ENCODE measurements at places on chromosomes 7 and 10.

GRCh38 chr10:122911889-122912484, 1.6 kb downstream of the FAM24A start:
- DNase-seq, result no peak

DNA sequence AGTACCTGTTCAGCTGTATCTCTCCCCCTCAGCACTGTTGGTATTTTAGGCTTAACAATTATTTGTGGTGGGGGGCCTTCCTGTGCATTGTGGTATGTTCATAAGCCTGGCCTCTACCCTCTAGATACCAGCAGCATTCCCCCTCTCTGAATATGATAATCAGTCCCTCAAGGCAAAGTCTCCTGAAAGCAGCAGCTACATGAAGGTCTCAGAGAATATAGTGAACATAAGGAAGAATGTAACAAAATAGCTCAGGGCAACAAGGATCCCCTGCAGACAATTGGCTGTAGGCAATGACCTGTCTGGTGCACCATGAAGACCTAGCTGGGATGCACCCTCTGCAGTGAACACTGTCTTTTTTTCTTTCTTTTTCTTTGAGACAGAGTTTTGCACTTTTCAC, 86.4 kb downstream of the CTBP2 start:
- no peak for DNase-seq

- no peak for DNase-seq
These were observed 159.3 kb upstream of the TMEM196 start for GRCh38 chr7:19932549-19933249.

- DNase-seq, result no peak
These were observed 21.6 kb downstream of the JCAD start for GRCh38 chr10:30037620-30038336.

DNA sequence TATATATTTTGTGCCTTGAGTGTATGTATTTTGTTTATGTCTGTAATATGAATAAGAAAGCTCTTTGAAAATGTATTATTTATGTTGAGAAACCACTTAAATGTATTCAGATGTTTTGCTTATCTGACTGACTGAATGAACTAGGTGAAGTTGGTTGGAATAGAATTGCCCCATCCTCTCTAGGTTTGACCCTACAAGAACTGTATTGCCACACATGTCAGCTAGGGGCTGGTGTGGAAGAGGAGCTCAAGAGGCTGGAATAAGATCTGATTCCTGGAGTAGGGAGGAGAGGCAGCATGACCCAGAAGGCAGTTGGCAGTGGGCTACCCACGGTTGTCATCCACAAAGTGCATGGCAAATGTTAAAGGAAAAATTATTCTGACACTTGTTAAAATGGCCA, 9.1 kb downstream of the SSMEM1 start:
- no peak for DNase-seq

DNA sequence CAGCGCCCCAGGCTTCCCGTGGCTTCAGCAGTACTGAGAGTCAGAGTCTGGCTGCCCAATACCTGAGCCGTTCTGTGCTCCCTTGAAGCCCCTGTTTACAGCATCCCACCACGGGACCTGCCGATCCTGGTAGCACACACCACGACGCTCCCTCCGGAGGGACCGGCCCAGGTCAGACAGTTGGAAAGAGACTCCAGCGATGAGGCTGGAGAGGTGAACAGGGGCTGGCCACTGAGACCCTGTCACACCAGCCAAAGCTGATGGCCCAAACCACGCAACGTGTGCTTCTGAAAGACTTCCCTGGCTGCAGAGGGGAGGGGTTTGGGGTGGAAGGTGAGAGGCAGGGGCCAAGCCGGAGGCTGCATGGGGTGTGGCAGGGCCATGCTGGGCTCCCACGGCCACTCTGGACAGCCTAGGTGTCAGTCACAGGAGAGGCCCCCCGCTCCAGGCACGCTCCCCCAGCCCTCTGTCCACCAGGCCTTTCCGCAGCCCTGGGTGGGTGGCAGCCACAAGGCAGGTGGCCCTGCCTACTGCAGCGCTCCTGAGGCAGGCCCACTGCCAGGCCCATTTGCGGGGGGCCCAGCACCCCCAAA, 140.2 kb upstream of the CHST15 start:
- DNase-seq, result no peak

GRCh38 chr10:9766762-9767161, 1250.9 kb upstream of the CELF2 start:
- DNase-seq, result no peak

GRCh38 chr10:123429706-123430221, 236.4 kb upstream of the GPR26 start:
- DNase-seq, result no peak

DNA sequence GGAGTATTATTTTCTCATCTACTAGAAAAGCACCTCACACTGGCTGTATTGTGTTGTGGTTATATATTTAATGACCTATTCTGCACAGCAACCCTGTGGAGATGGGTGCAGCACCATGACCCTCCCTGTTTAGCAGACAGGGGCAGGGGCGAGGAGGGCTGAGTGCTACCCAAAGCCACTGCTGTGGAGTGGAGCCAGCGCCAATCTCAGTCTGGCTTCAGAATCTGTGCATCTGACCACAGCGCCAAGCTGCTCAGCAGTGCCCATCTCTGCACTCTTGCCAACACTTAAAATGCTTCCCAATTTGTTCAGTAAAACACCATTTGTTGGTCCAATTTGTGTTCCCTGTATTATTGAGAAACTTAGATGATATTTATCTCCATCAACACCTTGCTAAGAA, 239.1 kb downstream of the ZMYND11 start:
- DNase-seq, result no peak

GRCh38 chr10:101867931-101868330, 24.3 kb upstream of the KCNIP2 start:
- no peak for DNase-seq

GRCh38 chr10:24360282-24361127, 151.6 kb downstream of the KIAA1217 start:
- peak; percentile 30 for DNase-seq

DNA sequence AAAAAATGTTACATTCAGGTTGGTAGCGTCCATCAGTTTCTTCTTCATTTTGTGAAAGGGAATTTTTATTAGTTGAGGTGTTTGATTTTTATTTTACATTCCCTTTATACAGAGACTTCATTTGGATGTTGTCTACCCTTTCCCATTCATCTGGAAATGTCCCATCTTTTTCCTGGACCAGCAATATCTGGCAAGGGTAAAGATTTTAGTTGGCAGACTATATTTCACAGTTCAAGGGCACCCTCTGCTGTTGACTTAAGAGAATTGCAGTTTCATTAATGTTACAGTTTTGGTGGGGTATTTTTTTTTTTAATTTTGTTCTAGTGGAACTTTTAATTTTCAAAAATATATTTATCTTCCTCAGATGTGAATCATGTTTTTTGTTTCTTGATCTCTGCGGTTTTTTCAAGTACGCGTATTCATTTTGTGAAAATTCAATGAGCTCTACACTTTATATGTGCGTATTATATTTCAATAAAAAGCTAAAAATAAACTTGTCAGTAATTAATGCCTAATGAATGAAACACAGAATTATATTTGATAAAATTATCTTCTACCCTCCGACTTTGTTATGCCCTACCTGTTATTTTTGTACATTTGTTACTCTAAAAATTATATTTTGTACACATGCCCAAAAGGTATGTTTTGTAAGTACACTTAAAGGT, 97.9 kb upstream of the KLF14 start:
- no peak for DNase-seq
